Lung (tissue), 17 donors: ENCODE measurements at places on chromosomes 2 and 18.

DNA sequence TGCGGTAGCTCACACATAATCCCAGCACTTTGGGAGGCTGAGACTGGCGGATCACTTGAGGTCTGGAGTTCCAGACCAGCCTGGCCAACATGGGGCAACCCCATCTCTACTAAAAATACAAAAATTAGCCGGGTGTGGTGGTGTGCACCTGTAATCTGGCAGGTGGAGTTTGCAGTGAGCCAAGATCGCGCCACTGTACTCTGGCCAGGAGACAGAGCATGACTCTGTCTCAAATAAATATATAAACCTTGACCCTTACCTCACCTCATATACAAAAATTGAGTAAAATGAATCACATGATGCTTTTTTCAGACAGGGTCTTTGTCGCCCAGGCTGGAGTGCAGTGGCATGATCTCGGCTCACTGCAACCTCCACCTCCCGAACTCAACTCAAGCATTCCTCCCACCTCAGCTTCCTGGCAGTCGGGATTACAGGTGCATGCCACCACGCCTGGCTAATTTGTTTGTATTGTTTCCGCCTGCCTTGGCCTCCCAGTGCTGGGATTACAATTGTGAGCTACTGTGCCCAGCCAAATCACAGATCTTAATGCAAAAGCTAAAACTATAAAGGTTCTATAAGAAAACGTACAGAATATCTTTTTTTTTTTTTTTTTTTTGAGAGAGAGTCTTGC is 25.3 kb downstream of the XPO1 start:
- no peak for DNase-seq

GRCh38 chr2:120661551-120661950 is 74.1 kb upstream of the GLI2 start:
- peak; percentile 94 for DNase-seq

DNA sequence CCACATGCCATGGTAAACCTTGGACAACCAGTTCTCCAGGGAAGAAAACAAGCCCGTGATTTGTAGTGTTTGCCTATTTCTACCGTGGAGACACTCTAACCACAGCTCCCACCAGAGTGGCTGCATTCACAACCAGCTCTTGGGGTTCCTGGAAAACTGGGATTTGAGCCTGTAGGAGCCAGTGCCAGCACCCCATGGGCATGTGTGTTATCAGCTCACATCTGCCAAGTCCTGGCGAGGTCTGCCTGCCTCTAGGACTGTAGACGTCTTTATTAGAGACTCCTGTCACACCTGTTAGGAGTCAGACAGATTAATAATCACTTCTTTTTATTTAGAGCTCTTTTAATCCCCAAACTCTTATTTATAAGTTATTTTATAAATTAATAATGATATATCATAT is 41.0 kb downstream of the INPP5D start:
- no peak for DNase-seq

GRCh38 chr2:191264647-191265081 is 19.5 kb downstream of the MYO1B start:
- DNase-seq: peak; percentile 74

DNA sequence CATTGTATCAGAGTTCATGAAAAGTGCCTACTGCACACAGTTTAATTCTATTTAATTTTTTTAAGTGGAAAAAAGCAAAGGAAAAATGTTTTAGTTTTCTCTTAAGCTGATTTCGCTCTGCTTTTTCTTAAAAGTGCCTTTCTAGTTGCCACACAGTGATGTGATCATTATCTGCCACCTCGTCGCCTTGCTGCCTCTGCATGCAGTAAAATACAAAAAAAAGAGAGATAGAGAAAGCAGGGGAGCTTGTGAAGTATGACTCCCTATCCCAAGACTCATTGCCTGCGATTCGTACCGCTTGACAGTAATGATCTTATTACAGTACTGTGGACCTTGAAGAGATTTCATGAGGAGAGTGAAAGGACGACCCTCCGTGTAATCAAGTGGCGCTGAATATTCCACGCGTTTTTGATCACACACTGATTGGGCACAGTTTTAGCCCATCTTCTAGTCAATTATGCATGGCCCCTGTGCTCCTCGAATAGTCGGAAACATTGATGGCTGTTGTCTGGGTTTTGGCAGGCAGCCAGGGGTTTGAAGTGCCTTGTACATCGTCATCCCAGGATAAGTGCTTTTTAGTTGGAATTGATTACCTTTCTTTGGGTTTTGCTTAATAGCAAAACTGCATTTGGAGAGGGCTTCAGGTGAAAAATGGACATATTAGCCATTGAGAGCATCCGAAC is 188.3 kb downstream of the GBX2 start:
- no peak for DNase-seq

GRCh38 chr2:109459485-109459884 is 154.3 kb downstream of the SEPTIN10 start:
- DNase-seq: no peak

DNA sequence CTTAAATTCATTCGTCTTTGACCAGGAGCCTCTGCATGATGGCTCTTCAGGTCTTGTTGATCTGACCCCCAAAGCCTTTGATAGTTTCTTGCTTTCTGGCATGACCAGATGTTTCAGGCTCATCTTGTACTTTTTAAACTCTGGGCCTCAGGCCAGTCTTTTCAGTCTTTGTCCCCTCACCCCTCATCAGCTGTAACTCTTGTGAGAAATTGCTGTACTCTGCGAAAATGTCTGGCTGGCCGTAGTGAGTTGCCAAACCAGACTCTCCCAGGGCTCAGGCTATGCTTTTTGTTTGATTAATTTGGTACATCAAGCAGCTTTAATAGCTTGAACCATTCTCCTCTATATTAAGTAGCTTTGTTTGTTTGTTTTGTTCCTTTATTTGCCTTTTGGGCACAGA is 75.9 kb downstream of the BABAM2 start:
- DNase-seq: peak; percentile 70

- peak; percentile 71 for DNase-seq
Observed at GRCh38 chr2:37920570-37920969, 4.5 kb upstream of the RMDN2 start.

DNA sequence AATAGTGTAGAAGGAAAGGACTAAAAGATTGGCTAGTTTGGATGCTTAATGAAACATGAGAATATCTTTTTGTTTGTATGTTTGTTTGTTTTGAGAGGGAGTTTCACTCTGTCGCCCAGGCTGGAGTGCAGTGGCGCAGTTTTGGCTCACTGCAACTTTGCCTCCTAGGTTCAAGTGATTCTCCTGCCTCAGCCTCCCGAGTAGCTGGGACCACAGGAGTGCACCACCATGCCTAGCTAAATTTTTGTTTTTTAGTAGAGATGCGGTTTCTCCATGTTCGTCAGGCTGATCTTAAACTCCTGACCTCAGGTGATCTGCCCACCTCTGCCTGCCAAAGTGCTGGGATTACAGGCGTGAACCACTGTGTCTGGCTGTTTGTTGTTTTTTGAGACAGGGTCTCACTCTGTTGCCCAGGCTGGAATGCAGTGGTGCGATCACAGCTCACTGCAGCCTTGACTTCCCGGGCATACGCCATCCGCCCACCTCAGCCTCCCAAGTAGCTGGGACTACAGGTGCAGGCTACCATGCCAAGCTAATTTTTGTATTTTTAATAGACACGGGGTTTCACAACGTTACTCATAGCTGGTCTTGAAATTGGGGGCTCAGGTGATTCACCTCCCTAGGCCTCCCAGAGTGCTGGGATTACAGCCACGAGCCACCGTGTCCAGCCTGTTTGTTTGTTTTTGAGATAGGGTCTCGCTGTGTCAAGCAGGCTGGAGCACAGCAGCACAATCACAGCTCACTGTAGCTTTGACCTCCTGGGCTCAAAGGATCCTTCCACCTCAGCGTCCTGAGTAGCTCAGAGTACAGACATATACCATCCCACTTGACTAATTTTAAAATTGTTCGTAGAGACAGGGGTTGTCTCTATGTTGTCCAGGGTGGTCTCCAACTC is 209.2 kb downstream of the MYCN start:
- DNase-seq: no peak

GRCh38 chr2:8543060-8543382 is 138.8 kb upstream of the ID2 start:
- DNase-seq: no peak

GRCh38 chr2:101684313-101684712 is 13.2 kb upstream of the MAP4K4 start:
- no peak for DNase-seq

DNA sequence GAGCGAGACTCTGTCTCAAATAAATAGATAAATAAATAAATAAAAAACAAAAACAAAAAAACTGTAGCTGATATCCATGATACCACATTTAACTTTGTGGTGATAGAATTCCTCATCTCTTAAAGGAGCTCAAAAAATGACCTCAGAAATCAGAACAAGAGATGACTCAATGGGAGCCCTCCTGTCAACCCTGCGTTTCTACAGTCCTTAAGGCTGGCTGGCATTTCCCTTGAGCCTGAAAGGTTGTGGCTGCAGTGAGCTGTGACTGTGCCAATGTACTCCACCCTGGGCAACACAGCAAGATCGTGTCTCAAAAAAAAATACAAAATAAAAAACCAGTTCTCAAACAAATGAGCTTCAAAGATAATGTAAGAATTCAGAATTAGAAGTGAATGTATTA is 40.4 kb downstream of the CHST9 start:
- DNase-seq: no peak

DNA sequence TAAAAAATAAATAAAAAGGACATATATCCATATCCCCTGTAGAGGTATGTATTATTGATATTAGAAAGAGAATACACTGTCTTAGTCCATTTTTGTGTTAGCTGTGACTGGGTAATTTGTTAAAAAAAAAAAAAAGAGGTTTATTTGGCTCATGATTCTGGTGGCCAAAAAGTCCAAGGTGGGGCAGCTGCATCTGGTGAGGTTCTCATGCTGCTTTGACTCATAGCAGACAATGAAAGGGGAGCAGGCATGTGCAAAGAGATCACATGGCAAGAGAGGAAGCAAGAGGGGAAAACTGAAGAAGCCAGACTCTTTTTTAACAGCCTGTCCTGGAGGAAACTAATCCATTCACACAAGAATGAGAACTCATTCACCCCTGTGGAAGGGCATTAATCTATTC is 101.6 kb upstream of the MAP4K3 start:
- DNase-seq: no peak

DNA sequence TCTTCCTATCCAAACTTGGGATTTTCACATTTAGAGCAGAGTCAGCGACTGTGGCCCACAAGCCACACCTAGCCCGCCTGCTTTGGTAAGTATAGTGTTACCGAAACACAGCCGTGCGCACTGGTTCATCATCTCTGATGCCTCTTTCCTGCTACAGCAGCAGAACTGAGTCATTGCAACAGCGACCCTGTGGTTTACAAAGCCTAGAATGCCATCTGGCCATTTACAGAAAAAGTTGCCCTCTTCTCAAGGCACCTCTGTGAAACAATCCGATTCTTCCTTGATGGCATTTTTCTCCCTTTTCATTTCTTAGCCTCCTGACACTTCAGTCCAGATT is 10.7 kb upstream of the IAH1 start:
- no peak for DNase-seq

- DNase-seq: no peak
Observed at GRCh38 chr2:51120754-51121280, 88.9 kb upstream of the NRXN1 start.

DNA sequence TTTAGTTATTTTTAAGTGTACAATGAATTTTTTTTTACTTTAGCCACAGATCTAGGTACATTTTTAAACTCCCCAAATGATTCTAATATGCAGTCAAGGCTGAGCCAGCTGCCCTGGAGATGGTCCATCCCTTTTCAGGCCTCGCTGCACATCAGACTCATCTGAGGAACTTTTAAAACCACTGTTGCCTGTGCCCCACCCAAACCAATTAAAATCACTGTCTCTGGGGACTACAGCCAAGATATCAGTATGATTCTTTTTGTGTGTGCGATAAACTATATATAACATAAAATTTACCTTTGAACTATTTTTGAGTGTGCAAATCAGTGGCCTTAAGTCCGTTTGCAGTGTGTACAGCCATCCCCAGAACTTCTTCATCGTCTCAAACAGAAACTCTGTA is 9.1 kb upstream of the MALT1 start:
- DNase-seq: no peak
